NCI-H69 (cell line): ENCODE measurements at places on chromosomes 6 and 20.

DNA sequence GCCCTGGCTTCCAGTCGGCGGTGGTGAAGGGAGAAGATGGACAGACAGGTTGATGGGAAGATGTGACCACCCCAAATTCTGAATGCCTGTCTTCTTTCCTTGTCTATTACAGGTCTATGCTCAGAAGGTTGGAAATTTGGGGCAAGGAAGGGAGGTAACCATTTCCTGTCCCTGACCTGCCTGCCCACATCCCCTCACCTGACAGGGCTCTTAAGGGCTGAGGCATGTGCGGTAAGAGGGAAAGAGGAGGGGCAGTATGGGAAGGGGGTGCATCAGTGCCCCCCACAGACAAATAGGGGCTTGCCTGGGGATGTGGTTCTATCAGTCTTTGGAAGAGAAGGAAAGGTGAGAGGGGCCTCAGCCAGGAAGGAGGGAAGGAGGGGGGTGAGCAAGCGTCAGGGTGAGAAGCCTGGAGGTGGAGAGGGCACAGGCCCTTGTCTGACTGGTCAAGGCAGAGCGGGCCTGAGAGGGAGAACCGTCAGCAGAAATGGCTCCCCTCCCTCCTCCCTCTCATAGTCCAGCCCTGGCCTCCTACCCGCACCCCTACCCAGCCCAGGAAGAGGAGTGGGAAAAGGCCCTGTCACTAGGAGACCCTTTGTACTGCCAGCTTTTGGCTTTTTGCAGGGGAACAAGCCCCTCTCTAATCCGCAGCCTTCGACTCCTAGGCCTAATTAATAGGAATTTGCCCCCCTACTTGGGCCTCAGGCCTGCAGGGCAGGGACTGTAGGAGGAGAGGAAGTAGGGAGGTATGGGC is 104.4 kb upstream of the FOXP4 start:
- no peak for DNase-seq

DNA sequence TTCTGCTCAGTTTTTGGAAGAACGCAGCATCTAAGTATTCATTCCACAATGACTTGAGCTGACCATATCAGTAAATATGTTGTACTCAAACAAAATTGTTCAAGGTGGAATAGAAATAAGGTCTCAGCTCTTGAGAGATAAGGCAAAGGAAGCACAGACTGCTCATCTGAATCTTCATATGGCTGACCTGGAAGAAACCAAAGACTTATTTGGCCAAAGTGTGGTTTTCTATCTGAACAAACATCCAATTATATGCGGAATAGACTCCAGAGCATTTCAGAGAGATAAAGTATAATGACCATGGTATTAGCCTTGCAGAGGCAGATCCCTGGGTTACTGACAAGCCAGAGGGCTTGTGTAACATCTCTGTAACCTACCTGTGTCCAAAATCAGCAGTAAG is 308.7 kb downstream of the CD83 start:
- no peak for DNase-seq

DNA sequence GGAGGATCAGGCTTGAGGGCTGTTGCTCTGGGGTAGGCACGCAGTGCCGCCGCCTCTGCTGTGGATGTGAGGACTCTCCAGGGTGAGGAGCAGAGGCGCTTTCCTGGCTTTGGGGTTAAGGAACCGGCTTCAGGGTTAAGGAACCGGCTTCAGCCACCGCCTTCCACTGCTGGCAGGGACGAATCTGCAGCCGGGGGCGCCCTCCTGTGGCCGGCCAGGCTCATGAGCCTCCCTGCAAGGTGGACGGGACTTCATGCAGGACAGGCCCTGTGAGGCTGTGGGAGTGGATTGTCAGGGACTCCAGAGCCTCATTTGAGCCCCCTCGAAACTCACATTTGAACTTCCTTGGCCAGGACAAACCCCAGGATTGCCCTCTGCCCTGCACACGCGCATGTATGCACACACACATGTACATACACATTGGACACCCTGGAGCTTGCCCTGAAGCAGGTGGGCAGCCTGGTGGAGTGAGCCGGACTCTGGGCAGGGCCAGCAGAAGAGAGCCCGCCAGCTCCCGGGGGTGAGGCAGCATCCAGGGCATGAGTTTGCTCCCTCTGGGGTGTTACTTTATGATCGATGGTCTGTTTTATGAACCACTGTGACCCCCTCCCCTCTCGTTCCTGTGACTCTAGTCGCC is 146.9 kb downstream of the PHACTR3 start:
- peak; percentile 34 for DNase-seq

GRCh38 chr20:63787749-63788148 is 43.3 kb downstream of the ZBTB46 start:
- no peak for DNase-seq

DNA sequence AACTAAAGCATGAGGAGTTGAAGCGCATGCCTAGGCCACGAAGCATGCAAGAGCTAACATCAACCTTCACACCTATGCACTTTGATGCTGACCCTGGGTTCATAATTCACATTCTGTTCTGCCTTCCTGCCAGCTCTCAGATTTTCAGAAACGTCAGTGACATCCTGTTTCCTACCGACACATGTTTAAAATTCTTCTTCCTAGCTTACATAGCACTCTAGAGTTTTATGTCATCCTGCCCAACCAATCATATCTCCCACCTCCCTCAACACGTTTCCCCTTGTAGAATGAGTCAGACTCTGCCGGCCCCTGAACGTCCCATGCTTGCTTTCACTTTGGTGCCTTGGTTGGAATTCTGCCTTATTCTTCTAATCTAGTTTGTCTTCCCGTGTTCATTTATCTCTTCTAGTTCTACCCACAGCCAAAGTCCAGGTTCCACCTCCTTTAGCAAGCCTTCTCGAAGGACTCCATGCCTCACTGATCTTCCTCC is 97.2 kb upstream of the MAP7 start:
- no peak for DNase-seq

- DNase-seq, result peak; percentile 10
Observed at GRCh38 chr20:57252559-57253162, 13.8 kb downstream of the BMP7 start.

DNA sequence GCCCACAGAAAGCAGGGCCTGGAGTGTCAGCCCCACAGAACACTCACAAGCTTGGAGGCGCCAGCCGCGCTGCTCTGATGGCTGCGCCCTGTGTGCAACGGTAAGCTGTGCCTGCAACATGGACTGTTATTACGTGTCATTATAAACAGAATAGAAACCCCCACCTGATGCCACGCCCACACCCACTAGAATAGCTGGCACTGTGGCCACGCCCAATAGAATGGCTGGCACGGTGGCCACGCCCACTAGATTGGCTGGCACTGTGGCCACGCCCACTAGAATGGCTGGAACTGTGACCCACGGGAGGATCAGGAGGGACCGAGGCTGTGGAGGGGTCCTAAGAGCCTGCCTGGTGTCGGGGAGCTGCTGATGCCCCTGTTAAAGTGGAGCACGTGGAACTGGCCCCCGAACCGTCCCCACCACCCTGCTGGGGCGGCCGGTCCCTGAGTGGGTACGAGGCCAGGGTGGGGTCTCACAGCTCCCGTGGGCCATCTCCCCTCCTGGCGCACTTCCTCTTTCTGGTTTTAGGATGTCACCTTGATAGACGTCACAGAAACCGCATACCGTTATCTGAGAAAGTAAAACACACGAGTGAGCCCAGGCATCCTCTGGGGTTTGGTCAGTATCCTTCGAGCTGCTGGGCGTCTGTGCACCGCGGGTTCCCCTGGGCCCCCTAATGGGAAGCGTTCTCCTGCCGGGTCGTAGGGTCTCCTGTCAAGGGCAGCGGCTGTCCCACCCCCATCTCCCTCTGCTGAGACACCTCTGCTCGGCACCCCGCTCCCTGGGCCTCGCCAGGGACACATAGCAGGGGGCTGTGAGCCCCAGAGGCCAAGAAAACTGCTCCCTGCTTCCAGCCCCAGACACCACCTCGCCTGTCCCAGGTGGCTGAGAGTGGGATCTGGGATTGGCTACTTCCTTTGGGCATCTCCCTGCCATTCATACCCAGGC is 25.4 kb downstream of the SLC17A9 start:
- peak; percentile 86 for DNase-seq

DNA sequence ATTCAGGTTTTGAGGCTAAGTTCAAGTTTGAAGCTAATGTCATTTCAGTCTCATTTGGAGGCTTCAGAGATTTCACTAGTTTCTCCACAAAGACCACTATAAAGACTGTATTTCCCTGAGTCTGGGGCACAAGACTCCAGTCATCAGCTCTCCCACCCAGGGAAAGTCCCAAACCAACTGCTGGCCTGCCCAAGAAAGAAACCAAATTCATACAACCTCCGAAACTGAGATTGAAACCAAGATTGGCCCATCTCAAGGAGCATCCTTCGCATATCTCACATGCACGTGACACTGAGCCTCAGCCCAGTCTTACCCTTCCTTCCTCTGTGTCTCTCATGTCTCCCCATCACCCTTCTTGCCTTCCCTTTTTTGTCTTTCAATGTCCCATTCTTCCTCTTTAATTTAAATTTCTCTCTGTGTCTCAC is 3.5 kb upstream of the LTA start:
- DNase-seq, result no peak

- DNase-seq, result no peak
Observed at GRCh38 chr6:22072949-22073348, 223.9 kb downstream of the PRL start.
